ENCODE measurements at places on chromosomes 12 and 14.

GRCh38 chr12:6768990-6769389 lies 2.8 kb downstream of the PTMS start:
- DNase-seq = peak; percentile 28

GRCh38 chr12:91204421-91204820 lies 21.8 kb upstream of the DCN start:
- DNase-seq = no peak

DNA sequence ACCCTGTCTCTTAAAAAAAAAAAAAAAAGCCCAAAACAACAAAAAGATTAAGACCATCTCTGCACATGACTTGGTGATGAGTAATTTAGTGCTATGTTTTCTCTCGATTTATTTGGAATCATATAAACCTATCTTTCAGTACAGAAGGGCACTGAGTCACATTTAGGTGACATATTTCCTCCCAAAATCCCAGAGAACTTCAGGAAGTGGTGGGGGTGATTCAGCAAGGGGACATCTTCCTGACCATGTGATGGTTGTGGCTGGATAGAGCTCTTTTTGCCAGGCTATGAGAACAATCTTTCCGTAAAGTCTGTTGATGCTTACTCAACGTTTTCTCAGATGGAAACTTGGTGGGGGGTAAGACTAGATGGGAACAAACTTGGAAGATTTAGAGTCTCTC lies 50.0 kb downstream of the PPFIBP1 start:
- DNase-seq = no peak

- peak; percentile 89 for DNase-seq
Measured at GRCh38 chr14:99564256-99564925, 39.6 kb downstream of the CCDC85C start.

DNA sequence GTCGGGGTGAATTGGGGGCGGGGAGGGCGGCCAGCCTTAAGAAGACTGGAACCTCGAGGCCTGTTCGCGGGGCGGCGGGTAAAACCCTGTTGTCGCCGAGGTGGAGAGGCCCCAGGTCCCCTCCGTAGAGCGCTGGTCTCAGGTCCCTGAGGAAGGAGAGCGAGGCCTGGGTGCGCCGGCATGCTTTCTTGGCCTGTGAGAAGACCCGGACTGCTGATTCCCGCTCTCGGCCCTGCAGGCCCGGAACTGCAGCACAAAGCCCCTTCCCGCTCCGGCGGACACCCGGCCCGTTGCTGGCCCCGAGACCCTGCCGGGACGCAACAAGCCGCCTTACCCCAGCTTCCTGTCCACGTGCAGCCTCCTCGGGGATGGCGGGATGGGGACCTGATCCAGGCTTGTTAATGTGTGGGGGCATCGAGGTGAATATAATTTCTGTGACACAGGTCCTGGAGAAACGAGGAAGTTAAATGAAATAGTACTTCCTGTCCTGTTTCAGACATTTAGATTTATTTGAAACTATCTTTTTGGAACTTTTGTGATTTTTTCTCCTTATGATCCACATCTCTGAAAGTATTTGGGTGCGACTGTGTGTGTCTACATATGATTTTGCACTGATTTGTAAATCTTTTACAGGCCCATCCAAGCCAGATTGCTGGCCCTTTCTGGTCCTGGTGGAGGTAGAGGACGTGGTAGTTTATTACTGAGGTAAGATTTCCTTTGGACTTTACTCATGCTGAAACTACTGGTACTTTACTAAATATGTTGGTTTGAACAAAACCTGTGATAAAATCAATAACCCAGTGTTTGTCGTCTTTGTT lies 600 bp downstream of the PNN start:
- no peak for DNase-seq
